ENCODE measurements at places on chromosomes 6 and 20. TPM values are rescaled to one million over a fixed set of nuclear protein-coding genes. Genes with fewer than 3 reads are reported as not detected.

Gene PRSS35
- 8.5 TPM for total RNA-seq

Gene SCRT2
- not detected for total RNA-seq

Gene CALHM4
- total RNA-seq: not detected

Gene DLL1
- 75.3 TPM for total RNA-seq

Gene ZNF391
- 9.8 TPM for total RNA-seq

Gene HCRTR2
- total RNA-seq: not detected

Gene OR2H2
- not detected for total RNA-seq

GRCh38 chr6:4078691-4079471 is at the start of gene FAM217A:
Gene FAM217A, minus strand, starts transcription at chr6:4079137. Its CDS starts 1,723 bp downstream, at chr6:4077414.
- no peak for DNase-seq

GRCh38 chr20:31869942-31870725 is at the start of the genes DUSP15 and TTLL9:
Gene DUSP15, minus strand, starts transcription at chr20:31870527. Its CDS starts 190 bp downstream, at chr20:31870337.
Gene TTLL9, plus strand, starts transcription at chr20:31870634. Its CDS starts 493 bp downstream, at chr20:31871127.
- peak; percentile 68 for DNase-seq

- no peak for DNase-seq
Observed at GRCh38 chr6:56102216-56102615, 145.2 kb downstream of the COL21A1 start.

- DNase-seq: no peak
Observed at GRCh38 chr6:21750575-21750974, 157.0 kb downstream of the SOX4 start.

DNA sequence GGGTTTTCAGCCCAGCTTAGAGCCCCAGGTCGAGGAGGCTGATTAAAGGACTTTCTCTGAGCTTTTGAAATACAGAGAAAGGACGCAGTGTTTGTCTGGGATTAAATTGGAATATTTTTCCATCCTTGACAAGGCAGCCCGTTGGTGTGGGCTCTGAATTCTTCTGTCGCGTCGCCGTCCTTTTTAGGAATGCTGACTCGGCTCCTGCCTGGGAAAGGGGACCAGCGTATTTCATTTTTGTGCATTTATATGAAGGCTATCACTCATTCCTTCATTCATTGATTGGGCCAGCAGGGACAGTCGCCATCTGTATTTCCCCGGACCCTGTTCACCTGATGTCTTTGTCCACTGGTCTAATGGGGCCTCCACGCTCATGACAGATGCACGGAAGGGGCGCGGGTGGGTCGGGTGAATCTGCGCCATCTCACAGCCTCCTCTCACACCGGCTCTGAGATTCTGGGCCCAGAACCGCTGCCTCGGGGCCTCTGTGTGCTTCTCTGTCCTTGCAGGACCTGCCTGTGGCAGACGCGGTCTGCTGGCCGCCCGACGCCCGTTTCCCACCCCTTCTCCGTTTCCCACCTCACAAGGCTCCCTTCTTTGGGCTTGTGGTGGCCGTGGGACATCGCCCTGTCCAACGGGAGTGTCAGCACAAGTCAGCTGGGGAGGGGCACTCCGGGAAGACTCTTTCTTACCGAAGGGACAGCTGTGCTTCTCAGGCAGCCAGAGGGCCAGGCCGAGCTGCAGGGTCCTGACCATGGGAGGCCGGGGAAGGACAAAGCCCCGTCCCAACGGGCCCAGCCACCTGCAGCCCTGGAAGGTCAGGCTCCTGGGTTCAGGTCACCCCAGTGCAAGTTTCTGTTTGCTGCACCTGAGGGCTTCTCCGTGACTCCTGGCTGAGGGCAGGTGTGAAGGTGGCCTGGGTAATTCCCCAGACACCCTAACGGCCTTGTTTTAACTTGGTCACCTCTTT is 157.3 kb downstream of the TAF4 start:
- DNase-seq: no peak

DNA sequence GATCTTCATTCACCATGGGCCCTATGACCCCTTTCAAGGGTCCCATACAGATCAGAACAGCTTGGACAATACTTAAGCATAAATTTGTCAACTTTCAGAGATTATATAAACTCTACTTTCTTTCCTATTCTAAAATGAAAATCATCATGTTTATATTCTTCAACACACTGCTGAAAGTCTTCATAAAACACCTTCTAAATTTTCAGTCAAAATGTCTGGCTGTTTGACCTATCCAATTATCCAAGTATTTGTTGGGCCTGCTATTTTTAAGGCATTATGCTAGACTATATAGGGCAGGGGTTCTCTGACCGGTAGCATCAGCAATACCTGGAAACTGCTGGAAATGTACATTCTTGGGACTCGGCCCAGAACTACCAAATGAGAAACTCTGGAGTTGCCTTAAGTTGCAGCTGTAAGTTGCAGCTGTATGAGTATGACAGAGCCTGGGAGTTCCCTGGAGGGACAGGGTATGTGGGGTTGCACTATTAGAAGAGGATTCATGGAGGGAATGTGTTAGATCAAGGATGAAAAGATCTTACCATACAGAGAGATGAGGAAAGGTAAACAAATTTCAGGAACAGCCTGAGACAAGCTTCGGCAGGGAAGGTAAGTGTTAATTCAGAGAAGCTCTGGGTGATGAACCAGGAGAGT is 293.0 kb downstream of the ADGB start:
- no peak for DNase-seq

DNA sequence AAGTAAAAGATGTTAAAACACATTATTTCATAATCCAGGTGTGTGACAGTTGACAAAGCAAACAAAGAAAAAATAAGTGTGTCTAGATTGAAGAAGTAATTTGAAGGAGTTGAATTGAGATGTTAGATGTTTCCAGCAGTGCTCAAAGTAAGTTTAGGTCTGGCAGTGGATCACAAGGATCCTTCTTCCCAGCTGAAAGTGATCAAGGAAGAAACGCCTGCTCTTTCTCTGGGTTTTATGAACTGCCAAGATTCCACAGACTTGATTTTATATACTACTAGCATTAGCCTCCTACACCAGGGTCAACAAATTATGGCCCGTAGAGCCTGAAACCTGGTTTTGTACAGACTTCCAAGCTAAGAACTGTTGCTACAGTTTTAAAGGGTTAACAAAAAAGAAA is 30.3 kb downstream of the STX7 start:
- no peak for DNase-seq

- DNase-seq: no peak
Observed at GRCh38 chr20:1800777-1801176, 94.4 kb upstream of the SIRPA start.

- no peak for DNase-seq
Observed at GRCh38 chr20:24212494-24212893, 223.9 kb upstream of the GGTLC1 start.

- no peak for DNase-seq
Observed at GRCh38 chr6:168448243-168448855, 7.4 kb downstream of the SMOC2 start.

- no peak for DNase-seq
Observed at GRCh38 chr6:37802810-37803209, 16.7 kb upstream of the ZFAND3 start.

DNA sequence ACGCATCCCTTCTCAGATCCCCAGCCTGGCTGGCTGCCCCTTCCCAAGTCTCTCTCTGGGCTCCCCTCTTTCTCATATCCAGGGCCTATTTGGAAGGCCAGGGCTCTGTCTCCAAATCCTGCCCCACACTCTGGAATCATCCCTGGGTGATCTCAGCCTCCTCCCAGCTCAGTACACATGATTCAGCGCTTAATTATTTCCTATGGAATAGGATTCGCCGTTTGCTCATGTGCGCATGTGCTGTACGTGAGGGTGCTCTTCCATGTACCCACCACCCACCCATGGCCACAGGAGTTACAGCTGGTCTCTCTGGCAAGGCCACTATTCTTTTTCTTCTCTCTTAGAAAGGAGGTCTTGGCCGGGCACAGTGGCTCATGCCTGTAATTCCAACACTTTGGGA is 81.7 kb upstream of the FOXP4 start:
- no peak for DNase-seq

All from progenitor cell of endocrine pancreas (in vitro differentiated cells).